ENCODE measurements at places on chromosomes 6 and 20. TPM values are rescaled to one million over a fixed set of nuclear protein-coding genes. Genes with fewer than 3 reads are reported as not detected.

The PRRC2A gene
- total RNA-seq: 33.6 TPM

The LPA gene
- not detected for total RNA-seq

The CASS4 gene
- total RNA-seq: 0.07 TPM

The GJA10 gene
- not detected for total RNA-seq

The PI16 gene
- under 0.01 TPM for total RNA-seq

The SIRPD gene
- total RNA-seq: not detected

The LY86 gene
- total RNA-seq: not detected

The CST1 gene
- 0.26 TPM for total RNA-seq

The VARS2 gene
- total RNA-seq: 15.9 TPM

The BEND6 gene
- total RNA-seq: 1.2 TPM

The TRIM15 gene
- not detected for total RNA-seq

The SLC17A3 gene
- total RNA-seq: not detected

The EYS gene
- total RNA-seq: not detected
